Type B pancreatic cell (in vitro differentiated cells): ENCODE measurements at places on chromosomes 2 and 18. TPM values are rescaled to one million over a fixed set of nuclear protein-coding genes. Genes with fewer than 3 reads are reported as not detected.

DNA sequence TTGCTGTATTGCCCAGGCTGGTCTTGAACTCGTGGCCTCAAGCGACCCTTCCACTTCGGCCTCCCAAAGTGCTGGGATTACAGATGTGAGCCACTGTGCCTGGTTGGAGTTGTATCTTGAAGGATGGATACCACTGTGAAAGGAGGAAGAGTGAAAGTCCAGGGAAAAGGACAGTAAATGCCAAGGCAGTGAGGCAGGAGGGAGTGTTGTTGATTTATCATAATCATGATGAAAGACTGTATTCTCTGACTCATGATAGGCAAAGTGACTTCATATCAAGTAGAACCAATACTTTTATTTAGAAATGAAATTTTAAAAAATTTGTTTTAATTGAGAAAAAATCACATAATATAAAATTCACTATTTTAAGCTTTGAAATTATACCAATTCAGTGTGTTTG, 162.3 kb downstream of the ARHGAP28 start:
- no peak for DNase-seq

- DNase-seq: no peak
Measured at GRCh38 chr2:43169987-43170386, 56.4 kb downstream of the ZFP36L2 start.

DNA sequence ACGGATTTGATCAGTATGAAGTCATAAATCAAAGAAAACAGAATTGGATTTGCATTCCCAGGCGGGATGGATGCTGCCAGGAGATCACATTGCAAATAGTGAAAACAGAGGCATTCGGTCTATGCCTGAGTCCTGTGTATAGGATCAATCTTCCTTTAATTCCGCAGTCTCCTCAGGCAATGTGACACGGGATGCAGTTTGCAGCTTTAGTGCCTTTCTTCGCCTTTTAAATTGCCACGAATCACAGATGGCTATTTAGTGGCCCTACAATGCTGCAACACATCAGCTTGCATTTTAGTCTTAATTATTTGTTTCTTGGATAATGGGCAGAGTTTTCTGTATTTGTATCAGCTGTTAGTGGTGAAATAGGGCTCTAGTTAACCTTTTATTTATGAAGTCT, 6.8 kb downstream of the ADCYAP1 start:
- DNase-seq: no peak

- no peak for DNase-seq
Measured at GRCh38 chr2:221372907-221373306, 199.2 kb downstream of the EPHA4 start.

DNA sequence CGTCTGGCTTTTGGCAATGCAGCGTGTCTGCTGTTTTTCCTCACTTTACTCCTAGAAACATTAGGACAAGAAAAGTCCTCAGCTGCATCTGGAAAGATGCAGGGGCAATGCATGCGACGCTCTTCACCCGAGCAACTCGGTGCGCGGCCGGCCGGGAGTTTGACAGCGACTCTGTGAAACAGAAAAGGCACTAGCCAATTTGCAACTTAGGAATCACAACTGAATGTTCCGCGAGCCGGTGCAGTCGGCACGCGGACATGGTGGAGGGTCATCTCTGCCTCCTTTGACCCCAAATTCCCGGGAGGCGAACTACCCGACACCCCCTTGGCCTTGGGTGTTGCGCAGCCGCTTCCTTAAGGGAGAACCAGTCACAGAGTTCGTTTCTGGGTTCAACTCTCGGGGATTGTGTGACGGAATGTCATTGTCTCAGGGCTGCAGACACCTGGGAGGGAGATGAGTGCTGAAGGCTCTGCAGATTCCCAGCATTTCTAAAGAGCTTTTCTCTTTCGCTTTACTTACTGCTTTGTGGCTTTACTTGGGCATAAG, 9.8 kb downstream of the NR4A2 start:
- no peak for DNase-seq

DNA sequence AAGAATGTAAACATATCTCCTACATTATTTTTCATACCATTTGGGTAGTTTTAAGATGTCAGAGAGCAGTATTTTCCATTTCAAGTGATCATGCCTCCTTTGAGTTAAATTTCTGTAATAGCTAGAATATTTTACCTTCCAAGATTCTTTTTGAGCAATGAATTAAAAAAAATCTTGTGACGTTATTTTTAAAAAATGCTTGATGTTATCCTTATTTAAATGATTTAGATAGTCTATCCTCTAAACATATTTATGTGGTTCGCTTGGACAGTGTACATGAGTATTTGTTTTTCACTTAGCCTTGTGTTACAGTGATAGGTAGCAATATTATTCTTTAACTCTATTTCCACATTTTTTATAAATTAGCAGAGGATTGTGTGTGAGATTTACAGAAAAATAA, 639.2 kb upstream of the CDH2 start:
- DNase-seq: no peak

- no peak for DNase-seq
Measured at GRCh38 chr2:113275556-113276215, 3.0 kb downstream of the PAX8 start.

DNA sequence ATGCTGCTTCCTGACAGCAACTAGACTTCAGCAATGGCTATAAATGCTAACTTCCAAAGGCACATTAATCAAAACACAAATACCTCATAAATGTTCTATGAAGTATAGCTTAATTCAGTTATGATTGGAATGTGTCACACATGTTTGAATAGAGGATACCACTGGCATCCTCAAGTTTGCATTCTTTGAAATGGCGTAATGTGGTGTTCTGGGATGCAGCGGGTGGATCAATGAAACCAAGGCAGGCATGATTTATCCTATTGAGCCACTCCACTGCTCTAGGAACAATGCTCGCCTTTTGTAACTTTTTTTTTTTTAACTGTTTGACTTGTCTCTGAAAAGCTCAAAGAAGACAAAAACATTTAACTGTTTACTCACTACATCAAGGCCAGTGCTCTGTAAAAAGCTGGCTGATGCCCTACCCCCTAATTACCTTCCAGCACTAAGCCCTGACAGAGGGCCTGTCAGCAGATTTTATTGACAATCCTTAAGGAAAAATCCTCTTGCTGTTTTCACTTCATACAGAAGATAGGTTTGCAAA, 278.8 kb upstream of the SESTD1 start:
- no peak for DNase-seq

DNA sequence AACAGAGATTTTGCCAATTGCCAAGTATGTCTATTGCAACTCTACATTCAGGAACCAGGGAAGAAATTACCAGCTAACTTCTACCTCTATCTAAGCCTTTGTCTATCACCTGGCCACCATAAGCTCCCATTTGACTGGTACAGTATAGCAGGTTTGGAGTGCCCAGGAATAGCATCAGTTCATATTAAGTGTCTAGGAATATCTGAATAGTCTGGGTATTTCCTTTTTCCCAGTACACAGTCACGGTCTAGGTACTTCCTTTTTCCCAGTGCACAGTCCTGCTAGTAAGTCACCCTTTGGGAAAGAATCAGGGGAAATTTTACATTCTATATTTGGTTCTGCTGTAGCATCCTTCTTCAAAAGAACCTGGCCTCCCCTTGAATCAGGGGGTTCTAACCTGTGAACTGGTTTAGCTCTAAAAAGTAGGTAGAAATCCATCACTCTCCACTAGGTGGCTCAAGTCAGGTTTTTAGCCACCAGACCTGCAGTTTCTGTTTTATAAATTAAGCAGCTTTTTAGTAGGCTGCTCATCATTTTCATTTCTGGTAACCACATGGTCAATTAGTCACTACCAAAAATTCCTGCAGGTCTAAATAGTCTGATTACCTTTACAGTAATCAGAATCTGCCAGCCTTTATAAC, 49.3 kb upstream of the DNAJC10 start:
- DNase-seq: no peak

DNA sequence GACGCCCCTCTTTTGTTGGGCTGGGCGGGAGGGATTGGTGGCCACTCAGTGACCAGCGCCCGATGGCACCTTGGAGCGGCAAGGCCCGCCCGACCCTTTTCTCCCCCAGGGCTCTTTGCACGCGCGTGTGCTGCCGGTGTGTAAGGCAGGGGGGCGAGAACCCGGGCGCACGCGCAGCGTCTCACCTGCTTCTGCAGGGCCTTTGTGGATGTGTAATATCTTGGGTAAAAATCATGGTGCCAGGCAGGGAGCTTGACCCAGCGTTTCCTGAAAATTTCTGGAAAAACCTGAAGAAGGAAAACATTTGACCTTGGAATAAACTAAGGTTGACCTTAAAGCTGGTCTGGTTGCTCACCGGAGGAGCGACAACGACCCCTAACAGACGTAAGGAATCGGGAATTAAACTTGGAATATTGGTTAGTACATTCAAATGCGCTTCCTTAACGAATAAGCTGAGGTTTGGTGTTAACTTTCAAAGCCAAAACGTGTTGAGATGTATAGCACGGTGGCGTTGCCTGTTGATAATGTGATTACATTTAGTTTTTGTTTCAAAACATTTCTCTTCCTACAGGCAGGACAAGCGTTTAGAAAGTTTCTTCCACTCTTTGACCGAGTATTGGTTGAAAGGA, 438 bp downstream of the HSPE1 start:
- no peak for DNase-seq

DNA sequence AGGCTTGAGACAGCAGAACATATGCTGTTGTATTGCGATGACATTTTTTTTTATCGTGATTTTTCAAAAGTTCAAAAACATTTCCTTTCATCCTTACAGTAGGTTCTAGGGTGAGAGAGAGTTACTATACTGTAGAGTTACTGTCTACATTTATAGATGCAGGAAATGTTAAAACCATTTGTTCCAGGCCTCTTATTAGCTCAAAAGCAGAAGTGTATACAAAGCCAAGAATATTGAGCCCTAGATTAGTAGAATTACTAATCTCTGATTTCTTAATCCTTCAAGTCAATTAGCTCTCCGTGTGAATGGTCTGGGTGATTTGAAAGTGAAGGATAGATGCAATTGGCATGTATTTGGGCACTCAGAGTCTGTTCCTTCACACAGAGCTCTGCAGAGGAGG, 73.1 kb downstream of the MAPRE2 start:
- DNase-seq: no peak

DNA sequence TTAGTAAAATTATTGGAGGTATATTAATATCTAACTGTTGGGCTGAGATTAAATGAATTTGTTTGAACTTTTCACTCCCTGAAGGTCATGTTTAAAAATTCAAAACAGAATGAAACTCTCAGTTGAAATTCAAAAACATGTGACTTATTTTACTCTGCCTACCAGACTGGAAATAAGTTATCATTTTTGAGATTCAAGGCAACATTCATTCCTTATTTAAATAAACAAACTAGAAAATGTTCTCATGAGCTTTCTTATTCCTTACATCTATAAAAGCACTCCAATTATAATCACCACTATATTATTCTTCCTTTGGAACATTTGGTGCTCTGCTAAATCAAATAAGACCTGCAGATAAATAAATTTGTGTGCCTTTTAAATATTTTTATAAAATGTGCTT, 217.8 kb downstream of the CDH2 start:
- no peak for DNase-seq

DNA sequence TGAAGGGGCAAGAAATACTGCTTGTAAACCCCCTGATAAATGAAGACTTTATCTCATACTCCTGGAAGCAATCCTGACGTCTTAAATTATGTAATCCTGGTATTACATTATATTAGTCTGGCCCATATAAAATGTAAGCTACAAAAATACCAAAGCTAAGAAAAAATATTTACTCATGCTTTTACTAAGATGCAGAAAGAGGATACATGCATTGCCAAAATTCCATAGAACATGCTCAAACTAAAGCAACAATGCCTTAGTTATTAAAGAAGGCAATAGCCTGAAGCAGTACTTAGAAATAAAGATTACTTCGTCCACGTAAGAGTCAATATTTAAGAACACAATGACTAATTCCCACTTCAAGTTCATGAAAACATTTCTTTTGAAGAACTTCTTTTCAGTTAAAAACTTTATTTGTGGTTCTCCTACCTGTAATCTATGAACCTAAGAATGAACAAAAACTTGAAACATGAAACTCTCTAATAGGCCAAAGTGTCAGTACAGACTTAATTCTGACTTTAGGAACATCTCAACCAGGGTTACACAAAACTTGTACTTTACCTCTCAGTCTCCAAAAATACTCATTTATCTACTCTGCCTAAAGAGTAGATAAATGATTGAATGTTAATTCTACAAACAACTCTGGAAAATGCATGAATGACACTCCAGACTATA, 117.3 kb downstream of the THADA start:
- DNase-seq: no peak

DNA sequence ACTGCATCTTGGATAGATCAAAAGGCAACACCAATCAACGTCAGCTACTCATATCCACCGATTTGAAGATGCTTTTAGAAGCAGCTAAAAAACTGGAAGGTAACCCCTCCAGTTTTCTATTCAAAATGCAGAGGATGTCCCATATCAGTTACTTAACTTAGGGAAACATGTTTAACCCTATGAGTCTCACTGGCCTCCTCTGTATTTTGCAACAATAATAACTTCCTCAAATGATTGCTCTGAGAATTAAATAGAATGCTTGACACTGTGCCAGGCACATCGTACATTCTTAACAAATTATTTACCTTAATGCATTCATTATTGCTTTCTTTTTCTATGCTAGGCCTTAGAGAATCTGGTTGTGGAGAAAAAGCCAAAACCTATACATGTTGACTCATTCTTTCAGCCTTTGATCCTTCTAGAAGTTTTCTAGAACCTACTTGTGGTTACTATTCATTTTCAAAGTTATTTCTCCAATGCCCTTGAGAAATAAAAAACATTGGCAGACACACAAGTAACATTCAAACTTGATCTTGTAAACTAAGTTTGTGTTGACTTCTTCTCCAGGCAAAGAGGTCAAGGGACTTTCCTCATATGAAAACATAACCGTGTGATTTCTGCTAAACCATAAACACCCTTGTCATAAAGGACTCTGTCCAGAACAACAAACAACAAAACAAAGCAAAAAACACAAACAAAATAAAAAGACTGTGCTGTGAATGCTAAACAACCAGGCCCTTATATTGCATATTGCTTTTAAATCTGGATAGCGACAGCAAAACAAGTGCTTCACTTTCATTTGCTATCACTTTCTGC, 4.6 kb downstream of the DOCK10 start:
- no peak for DNase-seq

DNA sequence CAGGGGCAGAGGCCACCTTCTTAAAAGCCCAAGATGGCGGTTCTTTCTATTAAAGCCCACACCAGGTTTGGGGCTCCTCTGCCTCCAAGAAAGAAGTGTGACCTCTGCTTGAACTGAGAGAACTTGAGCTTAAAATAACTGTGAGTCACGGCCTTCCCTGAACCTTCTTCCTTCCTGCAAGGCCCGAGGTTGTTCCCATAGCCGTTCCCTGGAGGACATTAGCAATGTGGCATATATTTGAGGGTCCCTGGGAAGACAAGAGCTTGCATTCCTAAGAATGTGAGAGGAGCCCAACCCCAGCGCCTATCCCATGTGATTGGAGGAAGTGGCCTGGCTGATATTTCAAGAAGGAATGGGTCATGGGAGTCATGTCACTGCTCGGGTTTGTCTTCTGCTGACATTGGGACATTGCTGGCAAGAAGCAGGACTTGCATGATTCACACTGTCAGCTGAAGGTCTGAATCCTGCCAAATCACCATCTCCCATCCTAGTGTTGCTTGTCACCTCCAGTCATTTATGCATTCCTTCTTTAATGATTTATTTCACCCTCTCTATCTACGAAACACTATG, 168.1 kb downstream of the TRIB2 start:
- no peak for DNase-seq

Gene CCL20
- total RNA-seq: 1.7 and 3.2 TPM in 2 replicates

Gene LIMS3
- 1.7 and 1.8 TPM in 2 replicates for total RNA-seq

Gene DOCK10
- total RNA-seq: 1.7 and 3.5 TPM in 2 replicates
